Stimulated activated CD8-positive, alpha-beta memory T cell treated with anti-CD3 and anti-CD28 coated beads, Interleukin-7, amount 100 ng/mL, for 1 hour (primary cell): ENCODE measurements at places on chromosomes 3 and 15.
A peak's percentile ranks its signal among the peaks of the same experiment; 100 is the strongest.

DNA sequence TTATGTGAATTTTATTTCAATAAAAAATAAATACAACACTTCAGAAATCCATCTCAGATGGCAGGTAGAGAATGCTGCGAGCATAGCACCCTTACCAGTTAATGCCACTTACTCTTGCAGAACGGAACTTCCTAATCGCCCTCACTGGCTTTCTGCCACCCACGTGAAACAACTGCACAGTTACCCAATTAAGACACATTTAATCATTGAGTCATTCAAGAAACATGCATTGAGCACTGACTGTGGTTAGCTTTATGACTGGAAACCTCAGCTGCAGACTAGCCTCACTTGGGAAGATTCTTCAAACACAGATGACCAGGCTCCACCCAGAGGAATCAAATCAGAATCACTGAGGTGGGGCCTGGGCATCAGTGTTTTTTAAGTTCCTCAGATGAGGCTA is 5.6 kb upstream of the MFGE8 start:
- DNase-seq = no peak

DNA sequence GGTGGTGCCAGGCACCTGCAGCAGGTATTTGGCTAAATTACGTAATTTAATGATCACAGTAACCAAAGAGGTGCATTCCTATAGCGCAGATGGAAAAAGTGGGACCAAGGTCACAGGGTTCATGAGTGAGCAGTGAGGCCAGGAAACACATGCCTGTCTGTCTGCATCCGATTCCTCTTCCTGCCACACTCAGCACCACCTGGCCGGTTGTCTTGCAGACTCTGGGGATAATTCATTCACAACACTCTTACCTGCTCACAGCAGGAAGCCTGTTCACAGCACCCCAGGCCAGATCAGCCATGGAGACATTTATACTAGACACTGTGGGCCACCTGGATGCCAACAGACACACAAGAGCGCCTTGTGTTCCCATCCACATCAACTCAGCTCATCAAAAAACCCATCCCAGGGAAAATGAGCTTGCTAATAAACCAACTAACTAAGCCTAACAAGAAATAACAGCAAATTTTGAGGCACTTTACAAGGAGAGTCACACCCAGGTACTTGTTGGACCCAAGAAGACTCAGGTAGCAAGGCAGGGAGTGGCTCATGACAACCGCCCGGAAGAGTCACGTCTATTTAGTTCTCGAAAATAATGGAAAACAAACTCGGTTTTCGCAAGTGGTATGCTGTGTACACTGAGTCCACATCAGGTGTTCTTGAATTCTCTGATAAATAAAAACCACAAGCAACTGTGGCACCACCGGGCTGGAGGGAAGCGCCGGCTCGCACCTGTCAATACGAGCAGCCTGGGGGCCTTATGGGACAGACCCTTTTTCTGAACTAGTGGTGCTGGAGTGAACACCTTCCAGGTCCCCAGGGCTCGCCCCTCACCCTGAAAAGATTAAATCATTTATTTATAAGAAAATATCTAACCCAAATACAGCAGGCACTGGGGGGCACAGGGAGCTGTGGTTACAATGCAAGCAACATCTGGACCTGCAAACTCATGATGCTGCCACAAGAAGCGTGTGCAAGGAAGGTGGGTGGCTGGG is 40.5 kb downstream of the FAM174B start:
- DNase-seq = no peak

DNA sequence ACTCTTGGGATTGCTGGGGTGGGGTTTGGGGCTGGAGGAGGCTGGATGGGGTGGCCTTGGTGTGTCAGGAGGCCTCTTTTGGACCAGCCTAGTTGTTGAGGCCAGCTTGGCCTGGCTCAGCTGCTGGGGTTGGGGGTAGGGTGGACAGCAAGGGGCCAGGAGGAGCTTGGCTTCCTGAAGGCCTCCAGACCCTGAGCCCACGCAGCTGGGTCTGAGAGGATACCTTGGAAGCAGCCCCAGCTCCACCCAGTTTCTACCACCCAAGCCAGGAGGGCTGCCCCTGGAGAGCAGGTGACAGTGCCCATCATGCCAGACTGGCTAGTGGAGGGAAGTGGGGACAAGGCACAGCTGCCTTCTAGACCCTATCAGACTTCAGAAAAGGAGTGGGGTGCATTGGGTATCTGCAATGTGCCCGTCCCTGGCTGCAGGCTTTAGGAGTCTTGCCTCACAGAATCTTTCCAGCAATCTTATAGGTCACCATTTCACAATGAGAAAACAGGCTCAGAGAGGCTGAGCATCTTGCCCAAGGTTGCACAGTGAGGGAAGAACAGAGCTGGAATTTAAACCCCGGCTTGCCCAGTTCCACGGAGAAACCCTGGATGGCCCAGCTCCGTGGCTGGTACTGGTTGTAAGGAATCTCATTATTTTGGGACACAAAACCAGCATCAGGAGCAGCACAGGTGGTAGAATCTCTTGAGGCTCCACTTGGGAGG is 83.0 kb downstream of the LINGO1 start:
- DNase-seq = no peak

- DNase-seq = peak; percentile 79
These were observed at the start of gene IVD for GRCh38 chr15:40405501-40406381. TSS of gene IVD (plus strand) at chr15:40405795. CDS start at chr15:40405828, 33 bp downstream.

DNA sequence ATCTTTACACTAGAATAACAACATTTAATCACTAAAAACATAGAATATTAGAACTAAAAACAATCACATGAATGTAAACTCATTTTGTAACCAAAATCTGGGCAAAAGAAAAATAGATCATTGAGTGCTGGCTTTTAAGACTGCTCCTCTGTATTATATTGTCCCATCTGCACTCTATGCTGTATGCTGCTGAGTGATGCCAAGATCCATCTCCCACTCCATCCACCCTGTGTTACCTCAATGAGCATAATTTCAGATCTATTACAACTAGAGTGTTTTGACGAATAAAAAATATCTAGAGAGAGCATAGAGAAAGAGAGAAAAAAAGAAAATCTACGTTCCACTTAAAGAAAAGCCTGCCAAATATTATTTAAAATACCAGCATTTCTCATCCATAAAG is 1060.4 kb downstream of the ZPLD1 start:
- no peak for DNase-seq
